GM23338 (cell line): ENCODE measurements at places on chromosomes 12 and 14.

- DNase-seq = no peak
Observed at GRCh38 chr14:95289323-95290010, 30.2 kb downstream of the CLMN start.

DNA sequence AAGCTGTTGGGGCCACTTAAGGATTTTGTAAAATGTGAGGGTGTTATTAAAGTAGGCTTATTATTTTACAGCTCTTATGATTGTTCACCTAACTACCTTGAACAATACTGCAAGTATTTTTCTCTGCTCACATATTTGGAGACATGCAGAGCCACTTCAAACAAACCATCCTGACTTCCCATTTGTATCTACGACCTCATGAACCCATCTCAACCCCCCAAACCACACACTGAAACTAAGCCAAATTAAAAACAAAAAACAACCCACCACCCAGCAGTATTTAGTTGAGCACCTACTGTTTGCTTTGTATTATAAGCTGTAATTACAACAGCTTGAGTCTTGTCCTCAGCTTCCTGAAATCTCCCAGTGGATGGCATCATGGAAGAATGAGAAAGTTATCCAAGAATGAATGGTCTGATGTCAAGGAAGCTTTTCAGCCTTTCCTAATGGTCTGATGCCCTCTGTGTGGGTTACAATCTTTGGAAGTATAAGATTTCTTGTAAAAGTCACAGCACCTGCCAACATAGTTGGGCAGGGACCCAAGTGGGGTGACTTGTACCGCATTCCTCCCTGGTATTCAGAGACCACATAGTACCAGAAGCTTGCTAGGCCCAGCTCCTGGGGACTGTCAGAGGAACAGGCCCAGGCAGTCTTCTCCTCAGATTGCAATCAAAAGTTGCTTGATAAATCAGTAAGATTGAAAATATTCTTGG is 416.6 kb downstream of the ZFP36L1 start:
- no peak for DNase-seq

DNA sequence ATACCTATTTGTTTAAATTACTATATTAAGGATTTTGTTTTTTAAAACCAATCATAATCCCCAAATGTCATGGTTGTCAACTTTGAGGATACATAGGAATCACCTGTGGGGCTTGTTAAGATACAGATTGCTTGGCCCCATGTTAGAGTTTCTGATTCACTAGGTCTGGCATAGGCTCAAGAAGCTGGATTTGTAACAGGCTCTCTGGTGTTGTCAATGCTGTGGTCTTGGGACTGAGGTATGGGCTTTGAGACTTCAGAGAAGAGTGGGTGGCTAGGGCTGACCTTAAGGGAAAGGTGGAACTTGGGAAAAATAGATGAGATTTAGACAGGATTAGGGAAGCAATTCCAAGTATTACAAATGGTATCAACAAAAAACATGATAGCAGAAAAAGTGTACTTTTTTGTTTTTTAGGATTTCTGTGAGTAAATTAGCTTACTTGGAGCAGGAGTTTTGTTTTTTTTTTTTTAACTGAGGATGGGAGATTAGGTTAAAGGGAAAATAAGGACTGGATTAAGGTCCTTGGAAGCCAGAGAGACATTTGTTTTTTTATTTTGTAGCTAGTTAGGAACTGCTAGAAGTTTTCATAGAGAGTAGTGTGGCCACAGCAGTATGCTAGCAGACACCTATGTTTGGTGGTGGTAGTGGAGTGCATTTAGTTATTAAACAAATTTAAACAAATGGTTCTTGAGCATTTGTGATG is 88.6 kb downstream of the RAD51B start:
- no peak for DNase-seq

GRCh38 chr12:104707794-104708558 is 250.1 kb downstream of the SLC41A2 start:
- no peak for DNase-seq
